ENCODE measurements at places on chromosomes 2 and 18.
A peak's percentile ranks its signal among the peaks of the same experiment; 100 is the strongest.

DNA sequence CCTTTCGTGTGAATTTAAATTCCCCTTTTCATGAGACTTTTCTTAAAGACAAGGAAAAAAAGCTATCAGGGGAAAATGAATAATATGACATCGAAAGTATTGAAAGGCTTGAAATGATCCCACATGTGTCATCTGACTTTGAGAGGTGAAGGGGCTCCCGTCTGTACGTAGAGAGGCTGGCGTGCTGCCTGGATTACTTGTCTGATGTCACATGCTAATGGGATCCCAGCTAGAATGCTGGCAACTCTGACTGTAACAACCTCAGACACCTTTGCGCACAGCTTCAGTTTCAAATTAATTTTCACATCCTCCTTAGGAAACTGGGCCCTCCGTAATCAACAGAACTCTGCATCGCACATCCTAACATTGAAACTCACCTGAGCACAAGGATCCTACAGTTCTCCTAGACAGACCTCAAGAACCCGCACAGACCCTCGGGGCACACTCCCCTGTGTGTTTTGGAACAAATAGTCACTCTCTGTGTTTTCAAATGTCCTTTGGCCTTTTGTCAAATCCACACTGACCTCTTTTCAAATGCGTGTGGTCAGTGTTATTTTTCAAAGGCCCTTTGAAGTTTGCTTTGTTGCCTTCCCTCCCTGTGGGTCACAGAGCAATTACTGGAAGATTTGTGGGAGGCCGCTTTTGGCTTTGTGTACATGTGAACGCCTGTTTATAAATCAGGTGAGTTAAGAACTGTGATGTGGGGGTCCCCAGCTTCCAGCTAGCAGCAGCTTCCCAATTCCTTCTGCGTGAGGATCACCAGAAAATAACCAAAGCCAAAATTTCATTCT lies 65.9 kb downstream of the IL1R2 start:
- DNase-seq = no peak

DNA sequence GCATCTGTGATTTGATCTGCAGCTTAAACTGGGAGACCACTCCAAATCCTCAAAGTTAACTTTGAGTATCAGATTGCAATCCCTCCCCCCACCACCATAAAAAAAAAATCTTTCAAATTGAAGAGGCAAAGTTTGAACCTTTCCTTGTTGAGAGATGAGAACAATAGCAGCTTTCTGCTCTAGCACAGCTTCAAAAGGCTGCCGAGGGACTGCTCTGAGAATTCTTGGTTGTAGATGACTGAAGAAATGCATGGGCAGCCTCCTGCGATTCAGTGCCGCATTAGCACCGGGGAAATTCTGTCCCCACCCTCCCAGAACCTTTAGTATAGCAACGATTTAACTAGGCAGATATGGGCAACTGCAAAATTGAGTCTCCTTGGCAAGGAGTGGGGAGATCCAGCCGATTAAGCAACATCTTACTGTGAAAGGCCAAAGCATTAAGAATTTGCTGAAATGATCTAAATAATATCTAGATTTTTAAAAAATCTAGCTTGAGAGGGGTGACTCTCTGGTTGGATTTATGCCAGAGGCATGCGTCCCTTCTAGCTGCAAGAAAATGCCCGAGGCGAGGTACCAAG lies 3.9 kb upstream of the SP5 start:
- DNase-seq = no peak

GRCh38 chr2:43099797-43100196 lies 126.6 kb downstream of the ZFP36L2 start:
- no peak for DNase-seq

GRCh38 chr2:163863073-163863472 lies 127.3 kb upstream of the FIGN start:
- DNase-seq = no peak

- no peak for DNase-seq
These were observed 20.8 kb upstream of the HPCAL1 start for GRCh38 chr2:10281891-10282290.

- peak; percentile 98 for DNase-seq
These were observed 84.6 kb downstream of the SMAD7 start for GRCh38 chr18:48866028-48866733.

DNA sequence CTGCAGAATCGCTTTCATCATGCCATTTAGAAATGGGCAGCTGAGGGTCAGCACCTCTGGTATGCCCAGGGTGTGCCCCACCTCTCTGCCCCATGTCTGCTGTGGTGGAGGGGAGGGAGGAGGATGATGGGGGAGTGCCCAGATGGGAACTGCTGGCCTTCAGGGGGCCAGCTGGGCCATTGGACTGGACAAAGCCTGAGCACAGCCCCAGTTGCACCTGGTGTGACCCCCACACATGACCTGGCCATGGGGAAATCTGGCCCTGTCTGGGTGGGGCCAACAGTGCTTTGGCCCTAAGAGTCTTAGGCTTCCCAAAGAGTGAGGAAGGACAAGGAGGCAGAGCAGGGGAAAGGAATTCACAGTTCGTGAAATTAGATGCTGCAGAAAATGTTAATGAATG lies 44.1 kb downstream of the CTIF start:
- no peak for DNase-seq

DNA sequence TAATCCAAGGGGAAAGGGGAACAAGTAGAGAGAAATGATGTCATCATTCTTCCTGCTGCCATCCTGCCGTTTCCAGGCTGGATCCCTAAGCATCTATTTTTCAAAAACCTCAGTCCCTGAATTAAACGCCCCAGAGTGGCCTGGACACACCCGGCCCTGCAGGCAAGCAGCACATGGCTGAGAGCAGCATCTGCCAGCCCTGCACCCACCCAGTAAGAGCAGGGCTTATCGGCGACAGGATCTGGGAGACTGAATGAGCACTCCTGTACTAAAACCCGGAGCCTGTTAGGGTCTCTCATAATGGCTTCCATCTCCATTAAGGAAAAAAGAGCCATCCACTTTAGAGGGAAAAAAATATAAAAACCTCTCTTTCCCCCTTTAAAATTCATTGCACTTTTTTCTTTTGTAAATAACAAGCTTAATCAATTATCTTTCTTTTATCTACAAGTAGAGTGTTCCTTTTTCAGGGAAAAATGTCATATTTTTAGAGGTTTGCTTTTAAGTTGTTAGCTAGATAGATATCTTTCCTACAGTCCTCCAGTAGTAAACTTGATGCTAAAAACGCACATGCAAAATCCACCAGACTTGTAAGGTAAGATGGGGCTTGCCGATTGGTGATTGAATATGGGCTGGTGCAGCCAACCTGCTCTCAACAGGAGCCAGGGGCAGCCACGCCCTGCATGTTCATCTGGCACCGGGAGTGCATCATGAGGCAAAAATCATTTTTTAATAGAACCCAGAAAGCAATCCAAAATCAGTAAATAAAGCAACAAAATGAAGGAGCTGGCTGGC lies 457.8 kb downstream of the EIPR1 start:
- no peak for DNase-seq

DNA sequence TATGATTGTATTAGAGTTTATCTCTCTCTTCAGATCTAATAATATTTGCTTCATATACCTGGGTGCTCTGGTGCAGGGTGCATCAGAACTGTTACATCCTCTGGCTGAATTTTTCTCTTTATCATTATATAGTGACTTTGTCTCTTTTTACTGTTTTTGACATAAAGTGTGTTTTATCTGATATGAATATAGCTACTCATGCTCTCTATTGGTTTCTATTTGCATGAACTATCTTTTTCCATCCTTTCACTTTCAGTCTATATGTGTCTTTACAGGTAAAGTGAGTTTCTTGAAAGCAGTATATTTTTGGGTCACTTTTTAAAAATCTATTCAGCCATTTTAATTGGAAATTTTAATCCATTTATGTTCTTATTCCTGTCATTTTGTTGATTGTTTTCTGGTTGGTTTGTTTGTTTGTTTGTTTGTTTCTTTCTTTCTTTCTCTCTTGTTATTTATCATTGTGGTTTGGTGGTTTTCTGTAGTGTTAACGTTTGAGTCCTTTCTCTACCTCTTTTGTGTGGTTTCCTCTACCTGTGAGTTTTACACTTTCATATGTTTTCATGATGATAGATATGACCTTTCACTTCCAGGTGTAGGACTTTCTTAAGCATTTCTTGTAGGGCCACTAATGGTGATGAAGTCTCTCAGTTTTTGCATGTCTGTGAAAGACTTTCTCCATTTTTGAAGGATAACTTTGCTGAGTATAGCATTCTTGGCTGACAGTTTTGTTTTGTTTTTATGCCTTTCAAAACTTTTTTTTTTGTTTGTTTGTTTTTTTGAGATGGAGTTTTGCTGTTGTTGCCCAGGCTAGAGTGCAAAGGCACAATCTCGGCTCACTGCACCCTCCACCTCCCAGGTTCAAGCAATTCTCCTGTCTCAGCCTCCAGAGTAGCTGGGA lies 54.9 kb downstream of the CCNT2 start:
- no peak for DNase-seq

GRCh38 chr2:152410165-152410597 lies 75.2 kb downstream of the FMNL2 start:
- DNase-seq = no peak

GRCh38 chr2:88032070-88032702 lies 15.8 kb upstream of the RNU2-63P start:
- DNase-seq = no peak

GRCh38 chr18:78558948-78559347 lies 420.7 kb upstream of the SALL3 start:
- DNase-seq = no peak

GRCh38 chr2:223123855-223124610 lies 72.0 kb downstream of the KCNE4 start:
- no peak for DNase-seq

DNA sequence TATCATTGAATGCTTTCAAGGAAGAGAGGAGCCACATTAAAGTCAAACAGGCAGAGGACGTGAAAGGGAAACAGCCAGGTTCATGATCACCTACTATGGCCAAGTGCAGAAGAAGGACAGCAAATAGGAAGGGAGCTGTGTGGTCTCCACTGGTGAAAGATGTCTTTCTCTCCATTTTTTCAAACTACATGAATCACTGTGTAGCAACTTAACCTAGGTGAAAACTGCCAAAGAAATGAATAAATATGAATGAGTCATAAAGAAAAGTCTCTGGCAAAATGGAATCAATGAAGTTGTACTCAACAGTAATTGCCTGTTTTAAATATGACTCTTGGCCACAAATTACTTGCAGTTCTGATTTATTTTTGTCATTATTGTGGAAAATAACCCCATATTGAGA lies 452.6 kb upstream of the PKDCC start:
- no peak for DNase-seq

GRCh38 chr2:16784652-16785051 lies 119.0 kb upstream of the CYRIA start:
- peak; percentile 8 for DNase-seq

DNA sequence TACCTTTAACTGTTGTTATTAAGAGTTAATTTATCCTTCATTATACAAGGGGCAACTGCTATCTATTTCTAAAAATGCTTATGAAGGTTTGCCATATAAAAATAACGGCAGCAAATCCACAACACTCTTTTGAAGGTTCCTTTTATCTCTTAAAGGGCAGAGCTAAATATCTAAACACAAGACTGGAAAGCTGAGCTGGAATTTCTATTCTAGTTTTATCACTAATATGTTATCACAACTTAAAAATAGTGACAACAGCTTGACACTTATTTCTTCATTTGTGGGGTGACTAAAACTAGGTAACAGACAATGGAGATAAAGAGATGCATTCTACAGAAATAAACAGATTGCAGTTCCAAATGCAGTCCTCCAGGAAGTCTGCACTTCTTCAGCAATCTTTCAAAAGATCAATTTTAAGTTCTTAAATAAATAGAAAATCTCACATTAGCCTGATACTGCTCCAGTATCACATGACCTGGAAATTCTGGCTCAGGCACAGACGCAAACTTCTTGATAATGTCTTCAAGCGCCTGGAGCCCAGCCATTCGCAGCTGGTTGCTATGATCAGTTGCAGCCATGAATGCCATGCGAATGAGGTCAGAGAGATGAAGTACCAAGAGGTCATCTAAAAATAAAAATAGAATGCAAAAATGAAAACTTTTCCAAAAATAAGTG lies 54.0 kb upstream of the STRN start:
- DNase-seq = no peak

DNA sequence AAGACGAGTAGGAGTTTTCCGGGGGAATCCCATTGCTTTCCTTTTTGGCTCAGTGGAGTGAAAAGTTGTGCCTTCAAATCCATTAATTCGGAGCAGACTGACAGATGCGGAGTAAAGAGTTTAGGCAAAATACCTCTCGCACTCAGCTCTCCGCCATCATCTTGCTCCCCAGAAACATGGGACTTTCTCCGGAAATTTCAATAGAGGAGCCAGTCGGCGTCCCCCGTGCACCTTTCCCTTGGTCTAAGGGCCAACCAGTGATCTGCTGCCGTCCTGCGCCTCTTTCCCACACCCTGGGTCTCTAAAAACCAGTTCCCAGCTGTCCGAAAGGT lies 318 bp downstream of the TYW5 start:
- DNase-seq = peak; percentile 48

GRCh38 chr2:226703514-226703913 lies 96.1 kb downstream of the IRS1 start:
- no peak for DNase-seq

DNA sequence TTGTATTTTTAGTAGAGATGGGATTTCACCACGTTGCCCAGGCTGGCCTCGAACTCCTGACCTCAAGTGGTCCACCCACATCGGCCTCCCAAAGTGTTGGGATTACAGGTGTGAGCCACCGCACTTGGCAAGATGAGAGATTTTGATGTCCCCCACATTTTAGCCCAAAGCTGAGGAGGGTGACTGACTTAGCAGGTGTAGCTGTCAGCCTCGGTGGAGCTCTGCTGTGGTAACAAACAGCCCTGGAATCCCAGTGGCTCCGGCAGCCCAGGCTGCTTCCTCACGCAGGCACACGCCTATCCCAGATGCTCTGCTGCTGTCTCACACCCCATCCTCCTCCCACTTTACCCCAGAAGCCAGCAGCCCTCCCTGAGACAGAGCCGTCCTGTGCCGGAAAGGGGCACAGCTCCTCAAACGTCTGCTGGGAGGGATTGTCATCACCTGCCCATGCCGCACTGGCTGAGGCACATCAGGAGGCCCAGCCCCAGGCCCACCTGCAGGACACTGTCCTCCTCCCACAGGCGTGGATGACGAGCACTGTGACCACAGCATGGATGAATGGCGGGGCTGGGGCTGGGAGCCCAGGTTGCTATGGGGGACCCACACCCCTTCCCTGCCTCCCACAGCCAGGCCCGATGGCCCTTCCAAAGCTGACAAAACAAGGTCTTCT lies 10.6 kb upstream of the BOK start:
- DNase-seq = no peak

DNA sequence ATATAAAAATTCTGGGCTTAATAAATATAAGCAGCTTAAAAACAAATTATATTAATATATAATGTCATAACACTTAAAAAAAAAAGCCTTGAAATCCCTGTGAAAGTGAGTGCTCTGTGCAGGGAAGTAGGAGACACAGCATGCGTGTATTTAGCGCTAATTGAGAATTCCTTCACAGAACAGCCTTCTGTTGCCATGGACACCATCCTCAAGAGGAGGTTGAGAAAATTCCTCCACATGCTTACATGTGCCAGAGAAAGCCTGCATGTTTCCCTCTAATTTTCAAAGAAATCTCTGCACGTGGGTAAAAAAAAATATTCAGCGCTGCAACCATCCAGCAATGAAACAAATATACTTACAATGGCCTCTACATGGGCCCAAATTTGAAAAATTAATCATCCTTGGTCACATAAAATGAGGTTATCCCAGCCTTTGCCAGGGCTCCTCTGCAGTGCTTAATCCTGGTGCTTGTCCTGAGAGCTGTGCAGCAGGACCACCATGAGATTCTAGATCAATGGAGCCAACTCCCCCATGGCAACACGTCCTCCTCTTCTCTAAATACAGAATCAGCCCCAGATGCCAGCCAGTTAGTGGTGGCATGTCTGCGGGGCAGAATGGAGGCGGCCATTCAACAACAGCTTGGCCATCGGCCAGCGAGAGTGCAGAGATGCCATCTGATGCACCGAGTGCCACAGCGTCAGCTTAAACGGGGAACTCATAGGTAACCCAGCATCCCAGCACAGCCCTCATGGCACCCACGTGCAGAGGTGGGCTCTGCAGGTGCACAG lies 228.0 kb downstream of the MYT1L start:
- no peak for DNase-seq

Measured in COR-L47 (cell line).